ENCODE measurements at places on chromosomes 6 and 20.

GRCh38 chr6:170229396-170229795 lies 61.5 kb downstream of the DLL1 start:
- DNase-seq: no peak

DNA sequence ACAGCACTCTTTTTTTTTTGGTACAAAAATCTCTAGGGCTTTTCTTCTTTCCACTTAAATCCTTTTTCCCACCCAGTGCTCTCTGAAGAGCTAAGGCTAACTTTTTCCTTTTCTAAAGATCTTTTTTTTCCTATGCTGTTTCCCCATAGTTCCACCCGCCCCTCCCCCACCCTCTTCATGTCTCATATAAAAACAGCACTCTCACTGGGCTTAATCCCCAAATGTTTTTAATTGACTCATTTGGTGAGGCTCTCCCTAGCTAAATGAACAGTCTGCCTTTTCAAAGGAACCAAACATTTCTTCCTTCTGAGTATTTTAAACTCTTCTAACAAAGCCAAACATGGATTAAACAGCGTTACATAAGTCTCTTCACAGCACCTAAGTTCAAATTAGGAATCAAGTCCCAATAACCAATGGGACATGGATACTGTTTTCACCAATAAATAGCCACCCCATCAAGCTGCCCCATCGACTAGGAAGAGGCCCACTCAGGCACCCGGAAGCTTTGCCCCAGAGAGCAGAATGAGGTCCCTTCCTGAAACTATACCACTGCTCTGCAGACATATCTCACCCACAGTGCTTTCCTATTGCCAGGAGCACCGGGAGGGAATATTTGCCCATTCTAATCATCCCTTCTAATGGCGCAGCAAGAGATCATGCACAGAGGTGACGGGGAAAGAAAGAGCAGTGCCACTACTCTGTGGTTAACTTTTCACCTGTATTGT lies 63.7 kb downstream of the ATXN1 start:
- no peak for DNase-seq

GRCh38 chr6:106511288-106512047 lies 117.8 kb downstream of the RTN4IP1 start:
- DNase-seq: peak; percentile 52

DNA sequence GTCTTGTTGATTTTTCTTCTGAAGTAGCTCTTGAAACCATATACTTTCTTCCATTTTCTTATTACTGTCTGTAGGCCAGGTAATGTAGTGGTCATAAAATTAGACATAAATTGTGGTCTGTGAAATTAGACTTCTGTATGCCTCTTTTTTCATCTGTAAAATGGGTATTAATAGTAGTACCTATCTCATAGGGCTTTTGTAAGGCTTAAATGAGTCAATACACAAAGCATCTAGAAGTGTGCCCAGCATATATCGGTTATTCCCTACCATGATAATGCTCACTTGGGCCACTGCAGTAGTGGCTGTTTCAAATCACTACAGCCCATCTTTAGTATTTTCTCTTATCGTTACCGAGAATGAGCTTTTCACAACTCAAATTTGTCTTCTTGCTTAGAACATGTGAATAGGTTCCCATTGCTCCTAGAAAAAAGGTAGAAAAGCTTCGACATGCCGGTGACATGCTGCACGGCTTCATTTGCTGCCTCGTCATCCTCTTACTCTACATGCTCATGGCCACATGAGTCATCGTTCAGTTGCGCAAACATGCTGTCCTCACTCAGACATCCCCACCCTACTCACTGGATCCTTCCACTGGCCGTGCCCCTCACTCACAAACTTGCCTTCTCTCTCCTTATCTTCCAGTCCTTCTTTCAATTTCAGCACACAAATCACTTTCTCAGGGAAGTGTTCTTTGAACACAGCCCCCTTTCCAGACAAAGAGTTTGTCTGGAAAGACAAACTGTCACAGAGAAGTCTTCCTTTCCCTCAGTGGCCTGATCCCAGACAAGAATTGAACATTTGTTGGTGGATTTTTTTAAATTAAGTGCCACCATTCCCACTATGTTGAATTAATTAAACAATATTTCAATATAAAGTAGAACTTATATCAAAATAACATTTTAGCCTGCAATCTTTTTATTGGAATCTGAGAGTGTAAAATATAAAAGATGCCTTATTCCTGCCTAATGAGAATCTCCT lies 32.2 kb upstream of the ERVFRD-1 start:
- peak; percentile 94 for DNase-seq

DNA sequence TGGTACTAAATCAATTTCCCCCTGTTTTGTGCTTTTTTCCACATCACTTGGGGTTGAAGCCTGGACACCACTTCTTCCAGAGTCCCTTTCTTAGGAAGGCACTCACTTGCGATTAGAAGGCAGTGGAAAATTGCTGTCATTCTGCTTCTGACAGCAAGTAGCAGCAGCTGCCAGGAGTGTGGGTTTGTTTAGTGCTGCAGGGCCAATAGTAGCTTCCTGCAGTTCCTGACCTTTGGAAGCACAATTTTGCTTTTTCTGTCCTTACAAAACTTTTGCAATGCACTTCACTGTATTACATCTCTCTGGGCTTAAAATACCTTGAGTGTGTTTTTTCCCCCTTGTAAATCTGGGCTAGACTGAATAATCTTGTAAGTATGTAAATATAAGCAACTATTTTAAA lies 12.5 kb upstream of the HLA-DRA start:
- no peak for DNase-seq

DNA sequence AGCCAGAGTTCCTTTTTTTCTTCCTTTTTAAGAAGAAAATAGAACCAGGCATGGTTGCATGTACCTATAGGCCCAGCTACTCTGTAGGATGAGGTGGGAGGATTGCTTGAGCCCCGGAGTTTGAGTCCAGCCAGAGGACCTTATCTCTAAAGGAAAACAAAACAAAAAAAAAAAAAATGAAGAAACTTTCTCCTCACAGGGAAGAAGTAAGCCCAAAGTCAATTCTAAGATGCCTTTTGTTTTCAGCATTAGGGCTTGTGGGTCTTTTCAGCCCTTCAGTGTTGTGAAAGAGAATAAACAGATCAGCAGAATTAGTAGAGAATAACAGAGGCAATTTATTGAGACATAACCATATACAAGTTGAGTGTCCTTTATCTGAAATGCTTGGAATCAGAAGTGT lies 26.8 kb downstream of the ZNF451 start:
- no peak for DNase-seq

DNA sequence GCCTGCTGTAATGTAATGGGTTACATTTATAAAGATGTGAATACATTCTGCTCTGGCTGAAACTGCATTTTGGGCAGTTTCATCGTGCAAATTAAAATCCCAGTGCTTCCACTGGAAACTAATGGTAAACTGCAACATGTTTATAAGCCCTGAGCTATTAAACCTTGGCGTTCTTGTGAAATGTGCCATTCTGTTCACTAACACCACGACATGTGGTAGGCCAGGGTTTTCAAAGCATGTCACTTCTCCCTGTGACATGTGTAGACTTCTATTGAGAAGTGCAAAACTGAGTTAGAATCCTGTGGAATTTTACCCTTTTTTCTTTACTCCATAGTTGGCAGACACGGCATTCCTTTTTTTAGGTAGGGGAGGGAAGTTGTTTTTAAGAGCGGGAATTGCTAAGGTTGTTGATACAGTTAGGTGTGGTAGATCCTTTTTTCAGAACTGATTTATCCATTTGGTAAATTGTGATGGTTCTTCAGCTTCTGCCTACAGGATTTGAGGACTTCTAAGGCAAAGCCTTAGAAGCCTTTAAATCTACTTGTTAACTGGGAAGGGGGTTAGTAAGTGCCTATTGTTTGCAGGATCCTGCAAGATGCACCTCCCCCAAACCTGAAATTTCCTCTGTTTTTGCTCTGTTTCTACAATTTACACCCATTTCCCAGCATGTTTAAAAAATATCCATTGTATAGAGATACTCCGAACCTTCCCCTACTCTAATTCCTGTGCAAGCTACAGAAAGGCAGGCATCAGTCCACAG lies 4.2 kb downstream of the SASH1 start:
- DNase-seq: no peak

DNA sequence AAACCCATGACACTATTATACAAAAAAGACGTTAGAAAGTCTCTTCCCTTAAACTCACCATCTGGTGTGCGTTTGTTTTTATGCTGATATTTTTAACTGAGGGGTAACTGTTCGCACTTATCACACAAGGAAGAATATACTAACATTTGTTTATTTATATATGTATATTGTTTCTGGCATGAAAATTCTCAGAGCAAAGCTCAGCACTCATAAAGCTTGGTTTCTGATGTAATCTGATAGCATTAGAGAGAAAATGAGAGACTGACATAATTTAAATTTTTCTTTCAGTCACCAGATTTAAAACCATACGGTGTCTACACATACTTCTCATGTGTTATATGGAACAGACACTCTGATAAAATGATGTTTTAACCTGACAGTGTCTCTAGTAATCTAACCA lies 6.9 kb downstream of the BLOC1S5 start:
- no peak for DNase-seq

DNA sequence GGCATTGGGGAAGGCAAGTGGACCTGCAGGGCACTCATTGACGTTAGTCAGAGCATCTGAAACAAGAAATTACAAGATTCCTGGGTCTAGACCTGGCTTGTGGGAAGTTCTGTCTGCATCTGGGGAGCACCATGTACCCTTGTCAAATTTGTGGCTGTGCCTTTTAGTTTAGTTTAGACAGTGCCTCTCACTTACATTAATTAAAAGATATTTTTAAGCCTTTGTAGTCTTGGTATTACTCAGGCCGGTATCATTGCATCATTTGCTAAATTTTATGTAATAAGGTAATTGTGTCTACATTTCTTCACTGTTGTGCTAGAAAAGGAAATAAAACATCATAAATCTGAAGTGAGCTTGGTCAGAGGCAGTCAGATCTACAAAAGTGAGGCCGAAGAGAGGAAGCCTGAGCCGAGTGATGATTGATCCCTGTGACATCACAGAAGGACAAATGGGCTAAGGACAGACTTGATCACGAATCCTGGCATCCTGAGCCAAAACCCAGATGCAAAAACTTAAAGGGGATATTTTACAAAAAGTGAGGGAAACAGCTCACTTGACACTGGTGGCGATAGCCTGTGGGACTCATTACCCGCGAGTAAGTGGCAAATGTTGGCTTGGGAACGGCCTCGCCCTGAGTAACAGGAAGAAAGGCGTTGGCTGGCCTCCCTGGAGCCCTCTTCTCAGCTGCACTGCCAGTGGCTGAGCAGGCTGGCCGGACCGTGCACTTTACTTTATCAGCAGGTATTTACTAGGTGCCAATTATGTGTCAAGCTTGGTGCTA lies 106.5 kb downstream of the TCP11 start:
- no peak for DNase-seq

Measured in DMS53 (cell line).